Mesothelial cell of epicardium (in vitro differentiated cells): ENCODE measurements at places on chromosomes 13 and 19. TPM values are rescaled to one million over a fixed set of nuclear protein-coding genes. Genes with fewer than 3 reads are reported as not detected.

DNA sequence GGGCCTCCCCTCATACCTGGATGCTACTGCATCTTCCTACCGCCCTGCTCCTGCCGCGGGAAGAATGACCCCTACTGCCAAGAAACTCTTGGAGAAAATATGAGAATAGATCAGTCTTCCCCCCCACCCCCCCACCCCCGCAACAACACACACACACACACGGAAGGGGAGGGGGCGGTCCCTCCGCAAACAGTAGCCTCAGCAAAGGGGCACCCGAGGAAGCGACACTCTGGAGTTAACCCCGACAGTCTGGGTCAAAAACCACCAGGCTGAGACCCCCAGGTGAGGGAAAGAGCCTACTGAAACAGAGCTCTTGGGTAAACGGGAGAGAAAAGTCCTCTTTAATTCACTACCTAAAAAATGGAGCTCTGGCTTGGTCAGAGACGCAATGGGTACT, 1.2 kb downstream of the MED26 start:
- H3K27ac ChIP-seq: peak overlapping the region; percentile 96
- H3K36me3 ChIP-seq: peaks cover 6% of the 10 kb centered on the region
- H3K4me3 ChIP-seq: peak overlapping the region; percentile 96
- H3K4me1 ChIP-seq: peaks cover 26% of the 10 kb centered on the region

GRCh38 chr13:32491028-32491427, 47.6 kb downstream of the N4BP2L2 start:
- no peak for DNase-seq
- no peaks in the 10 kb centered on the region for H3K4me1 ChIP-seq
- H3K27me3 ChIP-seq: no peaks in the 10 kb centered on the region
- H3K27ac ChIP-seq: no peak overlapping the region
- no peak overlapping the region for H3K4me3 ChIP-seq

The C5AR1 gene
- total RNA-seq: 0.47 to 1.2 TPM (median 0.98 TPM) in 3 replicates

The SLC46A3 gene
- 5.8 to 6.4 TPM (median 6.1 TPM) in 3 replicates for total RNA-seq

The S1PR5 gene
- 2.2 to 2.4 TPM (median 2.4 TPM) in 3 replicates for total RNA-seq

DNA sequence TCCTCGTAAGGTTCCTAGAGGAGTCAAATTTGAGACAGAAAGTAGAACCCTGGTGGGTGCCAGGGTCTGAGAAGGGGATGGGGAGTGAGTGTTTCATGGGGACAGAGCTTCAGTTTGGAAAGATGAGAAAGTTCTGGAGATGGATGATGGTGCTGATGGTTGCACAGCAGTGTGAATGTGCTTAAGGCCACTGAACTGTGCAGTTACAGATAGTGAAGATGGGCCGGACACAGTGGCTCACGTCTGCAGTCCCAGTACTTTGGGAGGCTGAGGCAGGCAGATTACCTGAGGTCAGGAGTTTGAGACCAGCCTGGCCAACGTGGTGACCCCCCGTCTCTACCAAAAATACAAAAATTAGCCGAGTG, 917 bp downstream of the SPC24 start:
- H3K4me1 ChIP-seq: peaks cover 26% of the 10 kb centered on the region
- H3K36me3 ChIP-seq: no peaks in the 10 kb centered on the region
- no peak for DNase-seq
- H3K27me3 ChIP-seq: no peaks in the 10 kb centered on the region
- H3K4me3 ChIP-seq: peak overlapping the region; percentile 86
- H3K27ac ChIP-seq: peak overlapping the region; percentile 20

GRCh38 chr13:109380457-109380856, 405.9 kb downstream of the IRS2 start:
- H3K4me3 ChIP-seq: no peak overlapping the region
- H3K27me3 ChIP-seq: peaks cover 2% of the 10 kb centered on the region
- H3K36me3 ChIP-seq: no peaks in the 10 kb centered on the region

DNA sequence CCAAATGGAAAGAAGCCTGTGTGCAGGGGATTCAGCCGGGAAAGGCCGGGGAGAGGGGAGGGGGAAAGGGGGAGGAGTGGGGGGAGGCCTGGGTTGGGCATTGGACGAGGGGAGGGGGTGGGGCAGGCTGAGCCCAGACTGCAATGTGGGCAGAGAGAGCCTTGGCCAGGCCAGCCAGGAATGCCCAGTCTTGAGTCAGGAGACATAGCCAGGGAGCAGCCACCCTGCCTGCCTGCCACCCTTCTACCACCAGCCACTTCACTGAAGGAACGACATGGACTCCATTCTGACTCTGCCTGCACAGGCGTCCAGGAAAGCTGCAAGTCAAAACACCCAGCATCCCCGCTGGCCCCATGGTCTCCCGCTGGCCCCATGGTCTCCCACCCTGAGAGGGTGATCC, 498 bp downstream of the PROZ start:
- DNase-seq: no peak
- peaks cover 7% of the 10 kb centered on the region for H3K4me1 ChIP-seq
- no peak overlapping the region for H3K4me3 ChIP-seq
- H3K36me3 ChIP-seq: no peaks in the 10 kb centered on the region
- no peak overlapping the region for H3K27ac ChIP-seq

GRCh38 chr13:51738226-51738905, 65.6 kb downstream of the DHRS12 start:
- no peak for DNase-seq
- peaks cover 10% of the 10 kb centered on the region for H3K4me1 ChIP-seq
- no peak overlapping the region for H3K27ac ChIP-seq

DNA sequence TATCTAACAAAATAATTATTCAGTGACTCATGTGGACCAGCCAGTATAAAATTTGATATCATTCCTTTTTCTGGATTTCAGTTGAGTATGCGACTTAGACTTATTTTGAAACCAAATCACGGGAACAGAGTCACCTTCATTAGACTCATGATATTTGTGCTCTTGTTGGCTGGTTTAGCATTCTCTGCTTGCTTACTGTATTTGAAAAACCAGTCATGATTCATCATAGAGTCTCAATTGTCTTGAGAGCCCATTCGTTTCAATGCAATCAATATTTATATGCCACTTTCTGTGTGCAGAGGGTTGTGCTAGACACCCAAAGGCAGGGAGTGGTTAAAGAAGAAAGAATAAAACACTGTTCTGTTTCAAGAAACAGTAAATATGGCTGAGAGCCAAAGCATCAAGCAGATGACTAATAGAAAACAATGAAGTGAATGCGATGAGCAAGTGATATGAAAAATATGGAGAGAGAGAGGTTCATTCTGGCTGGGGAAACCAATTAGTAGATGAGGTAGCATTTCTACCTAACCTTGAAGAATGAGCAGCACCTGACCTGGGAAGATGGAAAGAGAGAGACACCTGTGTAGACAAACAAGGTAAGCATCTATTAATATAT, 99.6 kb upstream of the MBNL2 start:
- H3K4me1 ChIP-seq: peaks cover 64% of the 10 kb centered on the region
- no peak for DNase-seq
- peak overlapping the region; percentile 10 for H3K27ac ChIP-seq
- no peaks in the 10 kb centered on the region for H3K36me3 ChIP-seq

The OR1M1 gene
- not detected in 3 replicates for total RNA-seq

DNA sequence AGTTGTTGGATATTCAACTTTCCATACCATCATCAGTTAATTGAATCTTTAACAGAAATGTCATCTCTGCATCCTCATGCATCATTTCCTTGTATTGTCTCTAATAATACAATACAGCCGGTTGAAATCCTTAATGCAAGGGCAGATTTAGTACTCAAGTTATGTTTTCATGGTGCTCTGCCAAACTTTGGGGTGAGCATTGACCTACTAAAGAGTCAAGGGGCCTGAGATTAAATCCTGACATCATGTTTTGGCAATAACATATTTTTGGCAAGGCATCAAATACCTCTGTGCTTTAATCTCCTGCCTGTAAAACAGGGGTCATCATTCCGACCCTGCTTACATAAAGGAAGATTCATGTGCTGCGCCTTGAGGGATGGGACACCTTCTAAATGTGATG, 42.7 kb upstream of the ABCC4 start:
- no peak overlapping the region for H3K4me3 ChIP-seq
- no peak for DNase-seq
- H3K27me3 ChIP-seq: no peaks in the 10 kb centered on the region
- H3K36me3 ChIP-seq: no peaks in the 10 kb centered on the region
- H3K4me1 ChIP-seq: no peaks in the 10 kb centered on the region
- H3K27ac ChIP-seq: no peak overlapping the region

The ZNF470 gene
- total RNA-seq: 4.7 to 6.1 TPM (median 5.4 TPM) in 3 replicates

GRCh38 chr13:40776681-40777165, 5.7 kb upstream of the MRPS31 start:
- H3K4me3 ChIP-seq: no peak overlapping the region
- H3K27me3 ChIP-seq: no peaks in the 10 kb centered on the region
- no peak for DNase-seq
- no peaks in the 10 kb centered on the region for H3K36me3 ChIP-seq

GRCh38 chr19:17584132-17584531, 28.7 kb downstream of the COLGALT1 start:
- no peak overlapping the region for H3K4me3 ChIP-seq
- no peaks in the 10 kb centered on the region for H3K27me3 ChIP-seq
- no peak for DNase-seq
- no peaks in the 10 kb centered on the region for H3K4me1 ChIP-seq
- peaks cover 21% of the 10 kb centered on the region for H3K36me3 ChIP-seq

- H3K27me3 ChIP-seq: peaks cover 2% of the 10 kb centered on the region
- no peaks in the 10 kb centered on the region for H3K36me3 ChIP-seq
- no peak for DNase-seq
- H3K27ac ChIP-seq: no peak overlapping the region
- no peak overlapping the region for H3K4me3 ChIP-seq
Measured at GRCh38 chr13:29384466-29384865, 211.0 kb downstream of the SLC7A1 start.

GRCh38 chr13:91660076-91660415, 261.6 kb downstream of the GPC5 start:
- no peaks in the 10 kb centered on the region for H3K36me3 ChIP-seq
- no peak overlapping the region for H3K27ac ChIP-seq
- H3K4me3 ChIP-seq: no peak overlapping the region
- DNase-seq: no peak
- no peaks in the 10 kb centered on the region for H3K4me1 ChIP-seq

The BEST2 gene
- total RNA-seq: not detected in 3 replicates

GRCh38 chr19:38278751-38279150, 14.4 kb downstream of the SPINT2 start:
- H3K4me3 ChIP-seq: no peak overlapping the region
- H3K36me3 ChIP-seq: peaks cover 4% of the 10 kb centered on the region
- peaks cover 21% of the 10 kb centered on the region for H3K4me1 ChIP-seq
- H3K27ac ChIP-seq: peak overlapping the region; percentile 72
- DNase-seq: no peak

DNA sequence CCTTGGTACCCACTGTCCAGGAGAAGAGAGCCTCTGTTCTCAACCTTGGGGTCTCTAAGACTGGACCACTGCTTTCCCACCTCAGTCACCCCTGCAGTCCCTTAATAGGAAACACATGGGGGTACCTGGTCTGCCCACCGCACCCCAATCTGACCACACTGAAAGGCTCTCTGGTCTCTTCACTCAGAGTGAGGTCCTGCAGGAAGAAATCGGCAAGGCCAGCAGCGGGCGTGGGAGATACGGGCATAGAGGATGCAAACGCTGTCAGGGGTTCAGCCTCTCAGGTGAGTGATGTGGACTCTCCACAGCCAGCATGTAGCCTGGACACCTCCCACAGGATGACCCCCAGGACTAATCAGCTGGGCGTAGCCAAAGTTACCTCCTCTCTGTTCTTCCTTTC, 3.5 kb downstream of the SIGLEC9 start:
- DNase-seq: no peak
- H3K36me3 ChIP-seq: no peaks in the 10 kb centered on the region
- no peak overlapping the region for H3K27ac ChIP-seq
- no peak overlapping the region for H3K4me3 ChIP-seq

GRCh38 chr19:14019100-14019499, 8.8 kb upstream of the RLN3 start:
- H3K4me3 ChIP-seq: no peak overlapping the region
- no peaks in the 10 kb centered on the region for H3K27me3 ChIP-seq
- DNase-seq: no peak

- H3K4me3 ChIP-seq: no peak overlapping the region
- peaks cover 18% of the 10 kb centered on the region for H3K27me3 ChIP-seq
- peaks cover 4% of the 10 kb centered on the region for H3K4me1 ChIP-seq
- H3K27ac ChIP-seq: no peak overlapping the region
Measured at GRCh38 chr13:26522571-26522970, 34.9 kb upstream of the WASF3 start.

DNA sequence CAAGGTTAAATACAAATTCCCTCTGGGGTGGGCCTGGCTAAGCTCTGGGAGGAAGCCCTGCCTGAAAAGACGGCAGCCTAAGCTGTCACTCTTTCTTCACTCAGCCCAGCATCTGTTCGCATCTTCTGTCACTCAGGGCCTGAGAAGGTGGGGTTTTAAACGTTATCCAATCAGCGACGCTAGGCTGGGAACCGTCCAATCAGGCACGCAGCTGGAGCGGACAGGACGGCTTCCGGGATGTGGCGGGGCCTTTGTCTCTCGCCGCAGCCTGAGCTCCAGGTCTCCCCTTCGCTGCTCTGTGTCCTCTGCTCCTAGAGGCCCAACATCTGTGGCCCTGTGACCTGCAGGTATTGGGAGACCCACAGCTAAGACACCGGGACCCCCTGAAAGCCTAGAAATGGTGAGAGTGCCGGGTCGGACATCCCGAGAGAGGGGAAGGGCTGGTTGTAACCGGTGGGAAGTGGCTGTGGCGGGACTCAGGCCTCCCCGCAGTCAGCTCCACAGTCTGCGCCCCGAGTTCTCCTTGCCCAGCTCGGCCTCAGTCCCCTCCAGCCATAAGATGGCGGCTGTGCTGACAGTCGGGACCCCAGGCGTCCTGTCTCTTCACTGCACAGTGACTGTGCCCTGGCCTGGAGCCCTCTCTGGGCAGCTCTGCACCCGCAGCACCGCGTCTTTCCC, at the start of gene ZNF431:
TSS of gene ZNF431 (plus strand) at position 254 of the 678 bp plus-strand sequence. CDS start at position 398, 144 bp downstream.
- DNase-seq: peak; percentile 82
- no peaks in the 10 kb centered on the region for H3K27me3 ChIP-seq
- H3K4me3 ChIP-seq: peak within 1 kb of the TSS; percentile 99
- H3K36me3 ChIP-seq: peaks cover 36% of the 10 kb centered on the region

- DNase-seq: no peak
- H3K27ac ChIP-seq: no peak overlapping the region
- peaks cover 29% of the 10 kb centered on the region for H3K36me3 ChIP-seq
- no peaks in the 10 kb centered on the region for H3K4me1 ChIP-seq
Measured at GRCh38 chr13:27140060-27140459, 31.6 kb downstream of the USP12 start.

GRCh38 chr13:23592596-23592995, 22.4 kb downstream of the TNFRSF19 start:
- no peak overlapping the region for H3K4me3 ChIP-seq
- peaks cover 50% of the 10 kb centered on the region for H3K36me3 ChIP-seq
- peaks cover 17% of the 10 kb centered on the region for H3K4me1 ChIP-seq
- H3K27me3 ChIP-seq: no peaks in the 10 kb centered on the region
- H3K27ac ChIP-seq: no peak overlapping the region

The DCT gene
- total RNA-seq: 0.04 to 0.27 TPM (median 0.18 TPM) in 3 replicates

DNA sequence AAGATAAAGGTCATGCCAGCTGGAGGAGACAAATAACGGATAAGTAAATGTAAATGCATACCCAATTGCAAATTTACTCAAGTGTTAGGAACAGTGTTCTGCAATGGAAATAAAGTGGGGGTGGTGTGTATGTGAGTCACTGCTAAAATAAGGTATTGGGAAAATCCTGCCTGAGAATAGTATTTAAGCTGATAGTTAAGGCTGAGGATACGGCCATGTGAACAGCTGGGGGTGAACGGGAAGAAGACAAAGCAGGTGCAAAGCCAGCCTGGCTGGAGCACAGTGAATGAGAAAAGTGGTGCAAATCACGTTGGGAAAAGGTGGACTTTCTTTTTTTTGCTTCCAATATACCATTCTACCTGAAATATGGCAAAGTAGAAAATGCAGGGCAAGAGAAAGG, 242.4 kb upstream of the SLC10A2 start:
- H3K36me3 ChIP-seq: no peaks in the 10 kb centered on the region
- H3K27me3 ChIP-seq: no peaks in the 10 kb centered on the region

The NLRP9 gene
- total RNA-seq: not detected in 3 replicates

GRCh38 chr13:49836516-49836915, 44.0 kb upstream of the KPNA3 start:
- H3K27ac ChIP-seq: peak overlapping the region; percentile 55
- H3K27me3 ChIP-seq: no peaks in the 10 kb centered on the region
- peaks cover 12% of the 10 kb centered on the region for H3K4me1 ChIP-seq
- H3K4me3 ChIP-seq: no peak overlapping the region
- DNase-seq: no peak
